Ascending aorta (tissue), 2 donors: ENCODE measurements at places on chromosomes 7 and 10. TPM values are rescaled to one million over a fixed set of nuclear protein-coding genes. Genes with fewer than 3 reads are reported as not detected.

- H3K4me3 ChIP-seq, result peak overlapping the region; percentile 89
- no peaks in the 10 kb centered on the region for H3K27me3 ChIP-seq
- H3K27ac ChIP-seq, result peak overlapping the region; percentile 81
- H3K4me1 ChIP-seq, result no peaks in the 10 kb centered on the region
- no peaks in the 10 kb centered on the region for H3K36me3 ChIP-seq
- DNase-seq, result no peak
Observed at GRCh38 chr7:90210475-90210874, 1.1 kb upstream of the STEAP2 start.

DNA sequence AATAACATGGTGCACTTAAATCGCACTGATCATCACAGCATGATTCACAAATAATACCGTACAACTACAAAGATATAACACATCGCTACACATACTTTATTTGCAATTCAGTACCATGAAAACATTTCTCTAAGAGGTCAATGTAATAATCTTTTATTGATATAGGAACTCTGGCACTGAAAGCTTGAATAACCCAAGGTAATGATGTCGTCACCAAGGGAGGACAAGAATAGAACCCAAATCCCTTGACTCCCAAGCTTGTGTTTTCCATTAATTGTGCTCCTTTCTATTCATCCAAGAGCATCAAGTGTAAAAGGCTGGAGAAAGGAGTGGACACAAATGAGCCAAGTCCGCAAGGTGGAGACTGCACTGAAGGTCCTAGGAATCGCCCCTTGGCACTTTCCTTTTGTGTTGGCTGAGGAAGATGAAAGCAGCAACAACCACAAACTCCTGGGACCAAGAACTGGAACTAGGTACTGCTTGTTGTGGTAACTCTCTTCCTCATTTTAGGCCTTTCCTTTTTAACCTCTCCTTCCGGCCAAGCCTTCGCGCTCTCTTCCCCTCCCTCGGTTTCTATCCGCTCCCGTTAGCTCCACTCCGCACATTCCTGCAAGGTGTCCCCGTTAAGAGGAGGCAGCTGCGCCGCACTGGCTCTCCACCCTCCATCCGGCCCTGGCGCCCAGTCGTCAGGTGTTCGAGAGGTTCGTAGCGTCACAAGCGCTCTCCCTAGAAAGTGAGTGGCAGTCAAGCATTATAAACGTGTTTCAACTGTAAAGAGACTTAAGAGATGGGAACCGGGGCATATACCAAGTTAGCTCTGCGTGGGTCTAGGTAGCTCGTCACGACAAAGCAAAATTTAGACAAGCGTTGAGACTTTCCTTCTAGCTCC lies 1.0 kb upstream of the CBLL1 start:
- H3K4me1 ChIP-seq, result peaks cover 20% of the 10 kb centered on the region
- no peaks in the 10 kb centered on the region for H3K36me3 ChIP-seq
- peak; percentile 16 for DNase-seq
- no peaks in the 10 kb centered on the region for H3K27me3 ChIP-seq

DNA sequence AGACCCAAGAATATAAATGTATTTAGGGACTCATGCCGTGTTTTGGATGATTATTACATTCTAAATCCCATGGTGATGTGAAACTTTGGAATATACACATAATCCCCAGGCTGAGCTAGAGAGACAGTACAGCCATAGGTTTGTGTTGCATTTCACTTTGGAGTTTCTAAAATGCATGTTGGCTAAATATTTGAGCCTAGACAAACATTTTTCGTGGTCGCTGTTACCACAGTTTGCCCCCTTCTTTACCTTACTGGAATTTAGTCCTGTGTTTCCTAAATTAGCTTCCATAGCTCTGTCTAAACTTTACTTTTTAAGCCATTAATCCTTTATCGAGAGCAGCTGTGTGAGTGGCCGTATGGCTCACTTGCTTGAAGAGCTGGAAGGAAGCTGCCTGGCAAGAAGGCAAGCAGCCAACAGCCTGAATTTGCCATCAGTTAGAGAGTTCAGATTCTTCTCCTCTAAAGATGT lies 192.0 kb downstream of the BICC1 start:
- H3K4me3 ChIP-seq, result peak overlapping the region; percentile 2
- DNase-seq, result peak; percentile 67
- peaks cover 28% of the 10 kb centered on the region for H3K4me1 ChIP-seq

DNA sequence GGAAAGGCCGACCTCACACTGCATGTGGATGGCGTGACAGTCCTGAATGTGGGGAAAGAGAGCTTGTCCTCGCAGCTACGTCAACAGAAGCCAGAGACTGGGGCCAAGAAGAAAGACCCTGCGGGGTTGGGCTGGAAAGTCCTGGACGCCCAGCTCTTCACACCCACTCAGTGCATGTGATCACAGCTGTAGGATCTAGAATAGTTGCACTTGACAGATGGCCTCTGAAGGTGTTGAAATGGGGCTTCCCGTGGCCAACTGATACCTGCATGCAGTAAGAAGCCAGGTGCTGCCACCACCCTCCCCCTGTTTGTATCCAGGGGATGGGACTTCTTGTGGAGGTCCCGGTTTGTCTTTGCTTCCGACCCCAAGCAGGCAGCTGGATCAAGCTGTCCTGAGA lies 34.1 kb upstream of the OCM2 start:
- H3K27ac ChIP-seq, result no peak overlapping the region
- no peaks in the 10 kb centered on the region for H3K27me3 ChIP-seq
- no peak overlapping the region for H3K4me3 ChIP-seq
- H3K4me1 ChIP-seq, result no peaks in the 10 kb centered on the region

- no peaks in the 10 kb centered on the region for H3K27me3 ChIP-seq
- no peaks in the 10 kb centered on the region for H3K36me3 ChIP-seq
- no peak for DNase-seq
- H3K4me3 ChIP-seq, result no peak overlapping the region
Observed at GRCh38 chr10:33010132-33011037, 52.4 kb upstream of the ITGB1 start.

GRCh38 chr7:135181929-135182678 lies 11.6 kb upstream of the CYREN start:
- no peak overlapping the region for H3K4me3 ChIP-seq
- H3K27me3 ChIP-seq, result no peaks in the 10 kb centered on the region
- no peak for DNase-seq

DNA sequence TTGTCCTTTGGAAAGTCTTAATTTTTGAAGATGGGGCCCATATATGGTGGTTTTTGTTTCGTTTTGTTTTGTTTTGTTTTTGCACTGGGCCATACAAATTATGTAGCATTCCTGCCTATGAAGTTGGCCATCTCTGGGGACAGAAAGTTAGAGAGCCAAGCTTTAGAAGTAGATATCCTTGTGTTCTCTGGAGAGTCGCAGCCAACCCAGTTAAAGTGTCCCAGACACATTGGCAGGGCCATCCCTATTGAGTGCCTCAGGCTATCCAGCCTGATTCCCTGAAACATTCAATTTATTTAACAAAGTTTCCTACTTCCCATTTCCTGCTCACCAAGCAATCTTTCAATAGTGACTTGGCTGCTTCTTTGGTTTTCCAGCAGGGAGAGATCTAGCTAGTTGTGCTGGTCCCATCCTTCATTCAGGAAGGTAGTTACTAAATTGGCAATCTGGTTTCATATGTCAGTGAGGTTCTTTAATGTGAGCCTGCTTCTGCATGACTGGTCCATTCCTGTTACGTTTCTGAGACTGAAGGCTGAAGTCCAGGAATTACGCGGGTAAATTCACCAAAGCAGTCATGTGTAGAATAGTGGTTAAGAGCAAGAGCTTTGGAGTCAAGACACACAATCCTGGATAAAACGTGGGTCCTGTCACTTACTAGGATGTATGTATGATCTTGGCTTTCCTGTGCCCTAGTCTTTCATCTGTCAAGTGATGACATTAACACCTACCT lies 49.3 kb upstream of the HBP1 start:
- no peaks in the 10 kb centered on the region for H3K36me3 ChIP-seq
- H3K27ac ChIP-seq, result no peak overlapping the region

GRCh38 chr10:105743343-105744056 lies 1102.4 kb downstream of the SORCS3 start:
- no peaks in the 10 kb centered on the region for H3K36me3 ChIP-seq
- no peak for DNase-seq
- no peak overlapping the region for H3K4me3 ChIP-seq
- no peak overlapping the region for H3K27ac ChIP-seq

GRCh38 chr7:116584721-116585120 lies 59.9 kb downstream of the CAV1 start:
- DNase-seq, result no peak
- H3K27ac ChIP-seq, result peak overlapping the region; percentile 69
- H3K27me3 ChIP-seq, result no peaks in the 10 kb centered on the region

DNA sequence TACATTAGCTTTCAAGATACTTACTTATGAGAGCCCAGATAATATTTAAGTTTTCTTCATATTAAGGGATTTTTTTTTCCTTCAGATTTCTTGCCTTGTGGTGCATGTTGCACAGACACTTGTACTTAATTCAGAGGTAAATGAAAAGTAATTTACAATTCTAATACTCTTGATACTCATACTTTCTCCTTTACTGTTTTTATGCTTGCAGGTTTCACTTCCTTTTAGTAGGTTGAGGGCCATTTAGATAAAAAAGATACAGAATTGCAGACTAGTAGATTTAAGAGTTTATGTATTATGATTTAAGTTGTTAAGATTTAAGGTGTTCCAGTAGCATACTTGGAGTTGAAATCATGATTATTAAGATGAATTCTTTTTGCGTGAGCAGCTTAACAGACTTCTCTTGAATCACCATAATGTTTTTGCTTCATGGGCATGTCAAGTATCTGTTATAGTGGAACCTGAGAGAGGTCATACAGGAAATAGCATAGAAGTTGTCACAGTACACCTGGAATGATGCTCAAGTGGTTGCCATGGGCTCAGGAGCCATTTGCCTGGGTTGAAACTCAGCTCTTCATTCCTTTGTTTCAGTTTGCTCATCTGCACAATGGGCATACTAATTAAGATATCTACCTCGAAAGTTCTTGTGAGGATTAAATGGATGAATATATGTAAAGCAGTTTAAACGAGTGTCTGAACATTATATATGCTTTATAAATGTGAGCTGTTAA lies 174.8 kb upstream of the PRPS1L1 start:
- no peak for DNase-seq
- no peak overlapping the region for H3K27ac ChIP-seq
- no peak overlapping the region for H3K4me3 ChIP-seq
- no peaks in the 10 kb centered on the region for H3K4me1 ChIP-seq
- no peaks in the 10 kb centered on the region for H3K36me3 ChIP-seq
- H3K27me3 ChIP-seq, result no peaks in the 10 kb centered on the region

DNA sequence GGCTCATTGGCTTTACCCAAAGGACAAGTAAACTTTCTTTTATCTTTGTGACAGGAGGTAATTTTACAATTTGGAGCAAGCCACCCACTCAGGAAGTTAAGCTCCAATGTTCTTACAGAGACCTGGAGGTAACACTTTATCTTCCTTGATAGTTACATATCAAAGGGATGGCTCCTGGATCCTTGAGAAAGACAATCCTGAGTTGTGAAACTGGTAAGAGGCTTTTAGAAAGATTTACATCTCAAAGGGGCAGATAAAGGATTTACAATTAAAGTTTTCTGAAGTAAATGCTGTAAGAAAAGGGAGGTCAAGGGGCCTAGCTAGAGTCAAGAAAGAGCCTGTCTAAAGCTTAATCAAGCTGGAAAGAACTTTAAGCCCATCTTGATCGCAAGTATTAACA lies 124.4 kb upstream of the ZNF804B start:
- no peak overlapping the region for H3K4me3 ChIP-seq
- DNase-seq, result no peak
- no peaks in the 10 kb centered on the region for H3K4me1 ChIP-seq
- H3K27ac ChIP-seq, result no peak overlapping the region
- H3K36me3 ChIP-seq, result no peaks in the 10 kb centered on the region
- H3K27me3 ChIP-seq, result no peaks in the 10 kb centered on the region

GRCh38 chr7:31033674-31034300 lies 18.3 kb upstream of the ADCYAP1R1 start:
- H3K4me3 ChIP-seq, result no peak overlapping the region
- H3K27me3 ChIP-seq, result no peaks in the 10 kb centered on the region

GRCh38 chr10:10915215-10915614 lies 102.5 kb upstream of the CELF2 start:
- H3K4me3 ChIP-seq, result no peak overlapping the region
- H3K4me1 ChIP-seq, result peaks cover 19% of the 10 kb centered on the region
- no peaks in the 10 kb centered on the region for H3K36me3 ChIP-seq
- H3K27ac ChIP-seq, result no peak overlapping the region

DNA sequence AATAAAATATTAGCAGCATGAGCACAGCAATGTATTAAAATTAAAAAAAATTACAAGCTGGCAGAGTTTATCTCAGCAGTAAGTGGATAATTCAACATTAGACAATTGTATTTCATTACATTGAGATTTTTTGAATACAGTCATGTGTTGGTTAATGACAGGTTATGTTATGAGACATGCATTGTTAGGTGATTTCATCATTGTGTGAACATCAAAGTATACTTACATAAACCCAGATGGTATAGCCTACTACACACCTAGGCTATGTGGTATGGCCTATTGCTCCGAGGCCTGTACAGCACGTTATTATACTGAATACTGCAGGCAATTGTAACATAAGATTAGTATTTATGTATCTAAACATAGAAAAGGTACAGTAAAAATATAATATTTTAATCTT lies 29.7 kb downstream of the CCDC6 start:
- H3K27ac ChIP-seq, result peak overlapping the region; percentile 12
- H3K4me3 ChIP-seq, result no peak overlapping the region
- DNase-seq, result no peak
- no peaks in the 10 kb centered on the region for H3K27me3 ChIP-seq

- no peak overlapping the region for H3K4me3 ChIP-seq
- H3K27me3 ChIP-seq, result no peaks in the 10 kb centered on the region
- no peaks in the 10 kb centered on the region for H3K4me1 ChIP-seq
- no peak overlapping the region for H3K27ac ChIP-seq
Observed at GRCh38 chr7:95511716-95512260, 26.0 kb downstream of the ASB4 start.

DNA sequence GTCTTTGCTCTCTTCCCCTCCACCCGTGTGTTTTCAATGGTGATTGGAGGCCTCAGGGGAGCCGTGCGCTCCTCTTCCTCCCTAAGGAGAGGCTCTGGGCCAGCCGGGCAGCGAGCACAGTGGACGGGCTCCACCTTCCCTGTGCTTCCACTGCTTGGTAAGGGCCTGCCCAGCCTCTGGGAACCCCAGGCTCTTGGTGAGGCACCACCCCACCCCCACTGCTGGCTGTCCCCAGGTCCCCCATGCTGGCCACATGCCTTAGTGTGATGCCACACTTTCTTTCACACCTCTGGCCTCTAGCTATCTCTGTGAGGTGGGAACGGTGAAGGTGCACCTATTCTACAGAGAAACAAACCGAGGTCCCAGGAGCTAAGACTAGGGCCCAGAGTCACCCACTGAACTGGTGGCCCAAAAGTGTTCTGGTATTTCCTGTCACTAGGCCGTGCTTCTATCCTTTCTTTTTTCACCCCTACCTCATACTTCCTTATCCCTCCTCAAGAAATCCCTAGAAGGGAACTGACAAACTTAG lies 53.3 kb downstream of the UNC5B start:
- DNase-seq, result no peak
- H3K4me3 ChIP-seq, result no peak overlapping the region
- peaks cover 8% of the 10 kb centered on the region for H3K4me1 ChIP-seq
- H3K27ac ChIP-seq, result no peak overlapping the region
- H3K36me3 ChIP-seq, result no peaks in the 10 kb centered on the region
- no peaks in the 10 kb centered on the region for H3K27me3 ChIP-seq

- no peaks in the 10 kb centered on the region for H3K36me3 ChIP-seq
- DNase-seq, result no peak
- no peak overlapping the region for H3K27ac ChIP-seq
- no peaks in the 10 kb centered on the region for H3K4me1 ChIP-seq
- no peak overlapping the region for H3K4me3 ChIP-seq
Observed at GRCh38 chr10:83603708-83604107, 535.6 kb upstream of the GHITM start.

CPA2 gene
- not detected for total RNA-seq

OR2A12 gene
- not detected for total RNA-seq

VAX1 gene
- not detected for total RNA-seq

ATP5MK gene
- 481 TPM for total RNA-seq

C1QL3 gene
- not detected for total RNA-seq

PIK3AP1 gene
- 5.9 TPM for total RNA-seq

DKK1 gene
- total RNA-seq, result 1.6 TPM

TWIST1 gene
- total RNA-seq, result 2.0 TPM

SKAP2 gene
- 50.2 TPM for total RNA-seq

PON1 gene
- not detected for total RNA-seq

ZNF12 gene
- 28.8 TPM for total RNA-seq
